ENCODE measurements at places on chromosomes 2 and 18.

GRCh38 chr2:98012561-98012991, 16.8 kb upstream of the TMEM131 start:
- DNase-seq = no peak

DNA sequence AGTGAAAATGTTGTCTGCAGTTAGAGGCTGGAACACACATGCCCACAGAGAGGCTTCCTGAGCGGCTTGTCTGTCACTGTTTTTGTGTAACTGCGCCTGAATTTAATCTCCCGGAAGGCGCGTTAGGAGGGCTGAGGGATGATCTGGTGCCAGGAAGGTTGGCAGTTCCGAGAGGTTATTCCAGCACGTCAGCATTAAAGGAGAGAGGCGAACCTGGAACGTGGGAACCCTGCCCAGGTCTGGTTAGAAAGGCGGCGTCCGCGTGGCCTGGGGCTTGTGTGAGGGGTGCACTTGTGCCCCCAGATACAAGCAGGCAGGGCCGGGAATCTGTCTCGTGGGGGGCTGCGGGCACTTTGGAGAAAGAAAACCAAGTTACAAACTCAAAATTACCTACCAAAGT, 75.3 kb downstream of the NFATC1 start:
- DNase-seq = no peak

DNA sequence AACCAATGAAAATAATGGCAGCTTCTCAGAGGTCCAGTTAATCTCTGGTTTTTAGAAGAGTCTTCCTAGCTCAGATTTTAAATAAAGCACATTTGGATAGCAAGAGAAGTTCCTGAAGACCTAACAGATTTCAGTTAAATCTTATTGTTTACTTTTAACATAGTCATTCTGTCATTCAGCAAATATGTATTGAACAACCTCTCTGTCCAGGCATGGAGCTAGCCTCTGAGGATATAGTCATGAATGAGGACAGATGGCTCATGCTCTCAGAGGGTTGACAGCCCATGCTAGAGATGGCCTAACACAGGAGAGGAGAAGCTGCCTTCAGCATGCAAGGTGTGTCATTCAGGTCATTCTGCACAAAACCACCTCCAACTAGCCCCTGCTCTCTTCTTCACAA, 6.2 kb downstream of the CCBE1 start:
- DNase-seq = no peak

DNA sequence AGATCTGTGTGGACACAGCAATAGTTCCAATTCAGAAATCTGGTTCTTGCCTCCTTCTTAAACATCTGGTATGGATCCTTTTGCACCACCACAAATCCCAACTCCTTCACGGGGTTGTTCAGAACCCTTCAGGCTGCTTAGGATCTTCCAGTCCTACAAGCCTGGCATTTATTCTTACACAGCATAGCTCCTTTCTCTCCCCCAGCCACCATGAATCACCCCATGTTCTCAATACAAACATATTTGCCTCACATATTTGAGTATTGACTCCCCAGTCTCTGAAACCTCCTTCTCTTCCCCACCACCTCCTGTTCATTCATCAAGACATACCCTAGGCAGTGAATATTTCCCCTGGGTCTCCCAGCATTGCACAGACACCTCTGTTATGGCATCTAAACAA, 155.2 kb downstream of the ALK start:
- DNase-seq = no peak

DNA sequence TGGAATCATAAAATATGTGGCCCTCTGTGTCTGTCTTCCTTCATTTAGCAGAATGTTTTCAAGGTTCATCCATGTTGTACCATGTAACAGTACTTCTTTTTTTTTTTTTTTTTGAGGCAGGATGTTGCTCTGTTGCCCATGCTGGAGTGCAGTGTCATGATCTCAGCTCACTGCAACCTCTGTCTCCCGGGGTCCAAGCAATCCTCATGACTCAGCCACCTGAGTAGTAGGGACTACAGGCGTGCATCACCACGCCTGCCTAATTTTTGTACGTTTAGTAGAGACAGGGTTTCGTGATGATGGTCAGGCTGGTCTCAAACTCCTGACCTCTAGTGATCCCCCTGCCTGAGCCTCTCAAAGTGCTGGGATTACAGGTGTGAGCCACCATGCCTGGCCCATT, 31.2 kb downstream of the RAB1A start:
- DNase-seq = no peak

GRCh38 chr2:187232749-187233148, 215.3 kb downstream of the CALCRL start:
- no peak for DNase-seq
